ENCODE measurements at places on chromosomes 2 and 18.

- DNase-seq = no peak
Observed at GRCh38 chr2:14235667-14236066, 396.9 kb upstream of the LRATD1 start.

DNA sequence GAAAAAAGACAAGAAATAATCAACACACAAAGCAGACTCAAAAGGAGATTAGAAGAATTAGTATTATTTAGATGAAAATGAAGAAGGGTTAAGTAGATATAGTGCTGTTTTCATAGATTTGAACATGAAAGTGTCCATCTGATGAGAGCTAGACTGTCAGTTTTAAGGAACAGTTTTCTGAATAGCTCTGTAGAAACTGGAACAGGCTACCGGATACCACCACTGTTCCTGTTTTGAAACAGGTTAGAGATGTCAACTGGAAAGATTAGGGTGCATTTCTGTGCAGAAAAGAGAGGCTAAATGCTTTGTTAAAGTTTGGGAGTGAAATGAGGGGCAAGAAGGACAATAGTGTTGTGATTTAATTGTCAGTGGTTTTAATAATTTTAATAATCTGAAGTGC is 908.8 kb downstream of the CNTNAP5 start:
- no peak for DNase-seq

GRCh38 chr18:78713069-78713468 is 266.5 kb upstream of the SALL3 start:
- DNase-seq = no peak

DNA sequence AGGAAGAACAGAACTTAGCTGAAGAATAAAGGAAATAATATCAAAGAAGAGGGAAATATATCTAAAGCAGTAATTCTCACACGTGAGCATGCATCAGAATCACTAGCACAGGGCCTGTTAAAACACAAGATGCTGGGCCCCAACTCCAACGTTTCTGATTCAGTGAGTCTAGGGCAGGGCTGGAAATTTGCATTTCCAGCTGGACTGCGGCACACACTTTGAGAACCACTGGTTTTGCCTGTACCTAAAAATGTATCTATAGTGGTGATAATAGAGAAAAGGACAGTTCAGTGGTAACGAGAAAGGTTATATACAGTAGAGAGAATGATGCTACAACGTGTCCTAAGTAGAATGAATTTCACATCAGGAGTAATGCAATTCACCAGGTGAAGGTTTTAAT is 11.2 kb downstream of the REV1 start:
- DNase-seq = no peak

- no peak for DNase-seq
Observed at GRCh38 chr2:51289045-51289444, 257.1 kb upstream of the NRXN1 start.

DNA sequence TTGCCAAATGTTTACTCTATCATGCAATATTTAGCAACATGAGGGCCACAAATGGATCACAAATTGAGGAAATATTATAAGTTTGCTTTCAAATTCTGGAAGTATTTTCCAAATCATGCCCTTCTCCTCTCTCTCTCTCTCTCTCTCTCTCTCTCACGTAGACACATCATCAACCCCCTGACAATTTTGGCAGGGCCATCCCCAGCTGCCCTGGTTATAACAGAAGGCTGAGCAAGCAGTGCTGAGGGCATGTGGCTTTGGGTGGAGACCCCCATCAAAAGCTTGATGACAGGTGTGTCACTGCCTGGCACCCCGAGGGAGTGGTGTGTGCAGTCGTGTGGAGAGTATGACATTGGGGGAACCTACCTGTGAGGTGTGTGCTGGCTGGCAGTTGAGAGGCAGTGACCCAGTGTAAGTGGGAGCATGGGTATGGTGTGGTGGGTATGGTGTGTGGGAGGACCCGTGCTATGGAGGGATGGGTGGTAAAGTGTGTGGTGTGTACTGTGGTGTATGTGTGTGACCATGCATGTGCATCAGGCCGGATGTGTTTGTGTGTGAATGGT is 224.5 kb downstream of the TTC32 start:
- no peak for DNase-seq

GRCh38 chr2:206801418-206802189 is 36.2 kb downstream of the FASTKD2 start:
- no peak for DNase-seq

DNA sequence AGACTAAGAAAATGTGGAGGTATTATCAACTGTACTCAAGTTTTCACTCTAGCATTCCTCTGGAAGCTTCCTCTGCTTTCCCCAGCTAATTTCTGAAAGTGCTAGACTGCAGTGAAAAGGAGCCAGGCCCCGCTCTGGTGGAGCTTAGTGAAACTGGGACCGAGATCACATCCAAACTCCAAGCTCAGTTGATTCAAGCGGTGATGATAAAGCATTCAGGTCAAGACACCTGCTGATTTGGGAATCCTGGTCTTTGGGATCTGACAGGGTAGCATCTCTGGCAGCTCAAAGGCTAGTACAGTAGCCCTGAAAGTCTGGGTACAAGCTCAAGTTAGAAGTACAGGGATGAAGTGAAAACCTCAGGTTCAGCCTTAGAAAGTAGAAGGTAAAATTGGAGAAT is 120.2 kb upstream of the CRIM1 start:
- DNase-seq = no peak

DNA sequence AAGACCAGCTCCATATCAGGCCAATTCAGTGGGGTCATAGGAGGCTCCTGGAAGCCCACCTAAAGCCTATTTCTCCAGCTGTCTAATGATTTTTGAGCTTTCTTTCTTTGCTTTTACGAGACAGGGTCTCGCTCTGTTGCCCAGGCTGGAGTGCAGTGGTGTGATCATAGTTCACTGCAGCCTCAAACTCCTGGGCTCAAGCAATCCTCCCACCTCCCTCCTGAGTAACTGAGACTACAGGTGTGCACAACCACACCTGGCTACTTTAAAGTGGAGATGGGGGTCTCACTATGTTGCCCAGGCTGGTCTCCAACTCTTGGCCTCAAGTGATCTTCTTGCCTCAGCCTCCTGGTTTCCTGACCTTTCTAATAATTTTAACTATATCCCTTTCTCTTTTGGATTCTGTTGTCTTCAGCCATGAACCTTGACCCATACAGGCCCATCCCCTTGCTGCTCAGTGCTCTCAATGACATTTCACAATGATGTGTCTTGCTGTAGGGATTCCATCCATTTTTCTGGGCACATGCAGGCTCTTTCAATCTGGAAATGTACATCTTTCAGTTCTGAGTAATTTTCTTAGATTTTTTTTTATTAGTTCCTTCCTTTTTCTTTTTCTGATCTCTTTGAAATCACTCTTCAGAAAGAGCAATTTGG is 29.7 kb downstream of the GNLY start:
- DNase-seq = no peak

- DNase-seq = no peak
Observed at GRCh38 chr2:52402128-52402527, 1365.5 kb upstream of the CHAC2 start.

DNA sequence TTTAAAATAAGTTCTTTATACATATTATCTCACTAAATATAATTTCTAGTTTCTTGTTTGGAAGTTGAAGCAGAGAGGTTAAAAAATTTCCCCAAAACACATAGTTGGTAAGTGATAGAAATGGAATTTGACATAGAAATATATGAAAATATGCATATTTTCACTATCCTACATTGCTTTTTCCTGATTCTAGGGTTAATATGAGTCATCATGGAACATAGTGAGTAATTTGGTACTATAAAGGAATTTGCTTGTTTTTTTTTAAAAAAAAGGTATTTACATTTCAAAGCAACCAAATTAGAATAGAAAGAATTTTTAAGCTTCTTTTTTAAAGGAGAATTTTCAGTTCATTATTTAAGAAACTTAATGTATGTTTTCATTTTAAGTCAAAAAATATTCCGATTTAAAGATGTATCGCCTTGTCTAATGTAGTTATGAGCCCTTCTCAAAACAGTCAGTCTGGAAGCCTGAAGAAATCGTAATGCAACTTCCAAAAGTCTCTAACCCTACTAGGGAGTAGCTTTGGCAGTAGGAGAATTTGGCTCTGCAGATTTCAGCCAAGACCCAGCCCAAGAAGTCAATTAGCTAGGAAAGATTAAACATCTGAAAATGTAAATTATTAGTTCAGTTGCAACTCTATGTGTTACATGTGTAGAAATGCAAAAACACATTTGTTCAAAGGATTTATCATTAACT is 147.3 kb downstream of the RDH14 start:
- DNase-seq = no peak

GRCh38 chr2:32522770-32523169 is 105.1 kb upstream of the TTC27 start:
- no peak for DNase-seq

- no peak for DNase-seq
Observed at GRCh38 chr2:201768918-201769317, 11.8 kb downstream of the ALS2 start.

GRCh38 chr2:85702172-85702571 is 8.0 kb downstream of the GNLY start:
- DNase-seq = no peak

GRCh38 chr2:119431155-119431975 is at the start of gene TMEM37:
Gene TMEM37, plus strand, starts transcription at chr2:119431854. Its CDS starts 50 bp downstream, at chr2:119431904.
- DNase-seq = no peak

DNA sequence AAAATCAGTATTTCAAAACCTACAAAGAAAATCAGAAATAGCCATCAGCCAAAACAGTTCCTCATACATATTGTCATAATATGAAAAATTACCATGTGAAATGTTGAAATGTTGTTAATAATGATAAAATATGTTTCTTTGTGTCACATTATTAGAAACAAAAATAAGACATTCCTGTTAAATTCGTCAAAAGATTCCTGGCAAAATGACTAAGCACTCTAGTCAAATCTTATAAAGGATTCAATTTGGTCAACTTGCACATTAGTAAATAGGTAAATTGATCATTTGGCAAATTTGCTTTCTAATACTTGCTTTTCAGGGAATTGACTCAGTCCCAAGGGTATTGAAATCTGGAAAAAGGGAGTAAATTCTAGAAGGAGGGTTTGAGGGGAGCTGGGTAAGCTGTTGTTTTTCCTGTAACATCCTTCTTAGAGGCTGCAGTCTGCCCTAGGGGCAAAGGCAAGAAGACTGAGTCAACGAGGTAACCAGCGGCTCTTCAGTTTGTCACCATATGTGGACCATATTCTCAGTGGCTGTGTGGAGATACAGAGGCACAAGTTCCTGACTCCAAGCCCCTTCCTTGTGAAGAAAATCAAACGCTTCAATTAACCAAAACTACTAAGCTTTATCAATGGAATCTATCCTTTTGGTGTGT is 482.3 kb downstream of the TNS1 start:
- no peak for DNase-seq

- DNase-seq = no peak
Observed at GRCh38 chr2:58419983-58420382, 178.9 kb upstream of the FANCL start.

DNA sequence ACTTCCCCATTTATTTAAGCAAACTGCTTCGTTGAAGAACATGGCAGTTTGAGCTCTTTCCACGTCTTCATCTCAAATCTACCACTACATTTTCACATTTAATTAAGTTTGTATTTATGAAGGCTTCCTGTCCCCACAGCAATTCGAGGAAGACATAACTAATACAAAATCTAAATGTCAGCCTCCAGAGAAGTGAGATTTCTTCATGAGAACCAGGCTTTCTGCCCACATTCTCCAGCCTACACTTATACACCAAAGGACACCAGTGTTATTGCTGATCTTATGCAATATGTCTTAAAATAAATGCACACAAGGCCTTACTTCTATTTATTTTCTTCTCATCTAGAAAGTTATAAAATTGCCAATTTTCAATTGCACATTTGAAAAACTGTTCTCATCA is 1209.3 kb upstream of the FAM98A start:
- DNase-seq = no peak

DNA sequence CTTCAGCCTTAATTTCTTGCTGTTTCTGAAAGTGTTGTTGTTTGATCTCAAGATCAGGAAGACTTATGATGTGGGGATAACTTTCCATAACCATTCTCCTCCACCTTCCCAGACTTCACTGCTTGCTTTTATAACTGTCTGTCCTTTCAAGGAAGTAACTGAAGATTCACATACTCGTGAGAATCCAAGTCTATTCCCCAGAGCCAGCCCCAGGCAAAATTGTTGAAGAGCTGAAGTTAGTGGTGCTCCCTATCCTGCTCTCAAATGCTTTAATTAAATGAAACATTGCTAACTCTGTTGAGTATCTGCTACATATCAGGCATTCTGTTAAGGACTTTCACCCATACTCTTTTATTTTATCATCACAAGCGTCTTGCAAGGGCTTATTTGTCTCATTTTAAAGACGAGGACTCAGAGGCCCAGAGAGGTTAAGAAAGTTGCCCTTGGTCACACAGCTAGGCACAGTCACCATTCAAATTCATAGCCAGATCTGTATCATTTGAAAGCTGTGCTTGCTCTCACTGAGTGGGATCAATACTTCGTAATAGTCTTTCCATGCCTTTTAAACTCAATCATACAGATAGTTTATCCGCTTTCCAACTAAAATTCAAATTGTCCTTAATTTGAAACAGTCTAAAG is 189.8 kb upstream of the TCF4 start:
- DNase-seq = no peak

GRCh38 chr2:155662224-155662623 is 670.3 kb downstream of the NR4A2 start:
- no peak for DNase-seq

DNA sequence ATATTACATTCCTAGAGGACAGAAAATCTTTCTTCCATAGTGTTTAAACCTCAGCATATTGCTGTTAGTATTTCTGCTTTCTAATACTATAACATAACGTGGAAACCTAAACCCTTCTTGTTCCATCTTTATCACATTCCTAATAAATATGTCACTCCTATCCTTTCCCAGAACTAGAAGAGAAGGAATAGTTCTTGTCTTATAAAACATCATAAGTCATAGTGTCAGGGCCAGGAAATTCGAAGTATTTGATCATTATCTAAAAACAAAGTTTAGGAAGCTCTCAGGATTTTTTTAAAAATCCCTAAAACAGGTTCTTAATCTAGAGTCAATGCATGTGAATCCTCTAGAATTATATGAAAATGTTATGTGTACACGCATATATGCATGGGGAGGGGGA is 2.0 kb downstream of the NHEJ1 start:
- DNase-seq = no peak

DNA sequence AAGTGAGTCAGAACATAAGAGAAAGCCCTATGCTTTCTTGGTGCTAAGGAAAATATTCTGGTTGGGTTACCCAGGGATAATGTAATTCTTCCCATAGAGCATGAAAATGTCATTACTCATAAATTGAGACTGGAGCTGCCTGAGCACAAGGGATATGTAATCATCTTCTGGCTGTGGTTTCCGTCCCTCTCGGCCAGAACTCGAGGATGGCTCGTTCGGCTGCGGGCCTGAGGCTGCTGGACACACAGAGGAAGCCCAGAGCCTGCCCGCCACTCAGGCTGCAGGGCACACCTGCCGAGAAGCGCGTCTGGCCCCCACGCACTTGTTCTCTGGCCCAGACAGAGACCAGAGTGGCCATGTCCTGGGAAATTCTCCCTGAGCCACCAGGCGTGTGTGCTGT is 104.9 kb downstream of the ASAP2 start:
- no peak for DNase-seq

DNA sequence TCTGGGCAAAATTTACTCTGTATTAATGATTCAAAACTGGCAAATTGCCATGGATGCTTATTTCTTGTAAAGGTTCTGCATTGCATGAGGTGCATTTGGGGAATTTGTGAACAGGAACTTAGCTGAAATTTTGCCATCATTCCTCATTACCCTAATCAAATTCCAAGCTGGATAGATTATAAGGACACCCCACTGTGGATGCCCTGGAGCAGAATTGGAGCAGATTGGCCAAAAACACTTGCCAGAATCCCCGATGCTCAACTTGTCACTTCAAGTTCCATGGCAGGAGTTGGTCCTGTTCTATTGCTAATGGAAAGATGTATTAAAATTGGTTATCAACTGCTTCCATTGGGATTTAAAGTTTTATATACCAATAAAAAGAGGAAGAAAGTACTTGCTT is 237.9 kb downstream of the CCDC102B start:
- DNase-seq = no peak

- DNase-seq = no peak
Observed at GRCh38 chr2:189116087-189116486, 63.5 kb downstream of the COL5A2 start.

Measured in activated CD8-positive, alpha-beta memory T cell treated with anti-CD3 and anti-CD28 coated beads for 4 hours (primary cell).